ENCODE measurements at places on chromosomes 1 and 21.
A peak's percentile ranks its signal among the peaks of the same experiment; 100 is the strongest.

DNA sequence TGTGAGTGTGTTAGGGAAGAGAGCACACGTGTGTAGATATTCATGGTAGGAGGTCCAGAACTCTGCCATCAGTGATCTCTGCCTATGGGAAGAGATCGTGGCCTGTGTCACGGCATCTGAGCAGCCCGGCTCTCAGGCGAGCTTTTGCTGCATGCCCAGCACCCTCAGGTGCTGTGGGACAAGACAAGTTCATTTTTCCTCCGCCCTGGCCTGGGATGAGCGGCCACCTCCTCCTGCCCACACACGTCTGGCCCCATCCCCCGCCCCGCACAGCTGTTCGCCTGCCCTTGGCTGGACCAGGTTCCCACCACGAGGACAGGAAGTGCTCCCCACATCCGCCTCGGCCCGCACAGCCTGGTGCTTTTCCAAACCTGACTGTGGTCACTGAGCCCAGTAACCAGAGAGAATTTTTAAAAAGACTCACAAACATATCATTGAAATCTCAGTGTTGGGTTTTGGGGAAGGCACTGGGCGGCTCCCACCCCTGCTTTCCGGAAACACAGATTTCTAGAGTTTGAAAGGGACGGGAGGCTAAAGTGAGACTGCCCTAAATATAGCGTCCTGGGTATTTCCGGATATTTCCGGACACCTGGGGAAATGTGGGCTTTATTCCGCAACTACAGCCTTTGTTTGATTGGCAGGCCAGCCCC lies 18.0 kb downstream of the BMP8A start:
- no peak for DNase-seq

DNA sequence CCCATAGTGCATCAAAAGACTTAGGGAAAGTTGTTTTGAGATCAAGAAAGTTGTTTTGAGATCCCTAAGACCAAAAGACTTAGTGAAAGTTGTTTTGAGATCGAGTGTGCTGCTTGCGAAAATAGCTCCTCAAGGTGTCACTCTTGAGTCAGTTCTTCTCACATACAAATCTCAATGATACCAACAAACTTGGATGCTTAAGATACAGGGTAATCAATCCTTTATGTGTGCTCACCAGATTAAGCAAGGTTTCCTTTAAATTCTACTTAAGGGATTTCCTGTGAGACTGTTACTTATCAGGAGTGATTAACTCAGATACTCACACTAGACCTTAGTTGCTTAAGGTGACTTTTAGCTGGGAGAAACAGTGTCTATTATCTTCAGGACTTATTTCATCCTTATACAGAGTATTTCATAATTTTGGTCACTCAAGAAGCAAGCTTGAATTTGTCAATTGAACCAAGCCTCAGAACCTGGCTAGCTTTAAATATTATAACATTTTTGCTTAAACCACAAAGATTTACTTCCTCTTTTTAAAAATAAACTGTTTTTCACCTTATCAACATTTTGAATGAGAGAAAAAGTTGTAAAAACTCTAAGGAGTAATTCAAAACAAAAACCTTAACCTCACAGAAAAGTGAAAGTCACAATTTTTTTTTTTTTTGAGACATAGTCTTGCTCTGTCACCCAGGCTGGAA lies 8.0 kb upstream of the RLF start:
- DNase-seq: peak; percentile 22

DNA sequence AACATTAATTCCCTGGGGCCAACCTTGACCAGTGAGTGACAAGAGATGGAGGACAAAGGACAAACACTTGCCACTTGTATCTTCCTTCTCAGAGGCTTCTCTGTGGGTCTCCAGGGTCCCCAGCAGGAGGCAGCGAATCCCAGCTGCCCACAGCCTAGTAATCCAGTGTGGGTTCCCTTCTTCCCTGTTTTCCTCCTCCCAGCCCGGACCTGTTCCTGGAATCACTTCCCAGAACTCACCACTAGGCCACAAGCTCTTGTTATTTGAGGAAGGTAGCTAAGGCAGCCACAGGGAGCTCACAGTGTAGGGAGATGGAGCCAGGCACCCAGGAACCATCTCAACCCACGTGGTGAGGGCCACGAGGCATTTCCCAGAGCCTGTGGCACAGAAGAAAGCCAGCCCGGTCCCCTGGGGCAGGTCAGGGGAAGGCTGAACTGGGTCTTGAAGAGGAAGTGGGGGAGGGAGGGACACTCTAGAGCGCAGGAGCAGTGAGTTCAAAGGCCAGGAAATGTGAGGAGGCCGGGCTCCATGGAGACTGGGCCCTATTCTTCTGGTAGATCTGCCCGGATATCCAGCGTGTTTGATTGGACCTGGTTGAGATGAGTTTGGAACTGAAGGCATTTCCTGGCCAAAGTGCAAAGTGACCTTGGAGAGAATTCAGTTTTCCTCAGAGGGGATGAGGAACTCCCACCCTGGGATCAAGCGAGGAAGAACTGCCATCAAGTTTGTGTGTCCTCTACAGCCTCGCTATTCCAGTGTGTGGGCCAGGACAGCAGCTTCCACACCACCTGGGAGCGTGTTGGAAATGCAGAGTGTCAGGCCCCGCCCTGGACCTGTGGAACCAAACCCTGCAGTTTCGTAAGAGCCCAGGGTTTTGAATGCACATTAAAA lies 20.3 kb upstream of the C2CD2 start:
- no peak for DNase-seq

DNA sequence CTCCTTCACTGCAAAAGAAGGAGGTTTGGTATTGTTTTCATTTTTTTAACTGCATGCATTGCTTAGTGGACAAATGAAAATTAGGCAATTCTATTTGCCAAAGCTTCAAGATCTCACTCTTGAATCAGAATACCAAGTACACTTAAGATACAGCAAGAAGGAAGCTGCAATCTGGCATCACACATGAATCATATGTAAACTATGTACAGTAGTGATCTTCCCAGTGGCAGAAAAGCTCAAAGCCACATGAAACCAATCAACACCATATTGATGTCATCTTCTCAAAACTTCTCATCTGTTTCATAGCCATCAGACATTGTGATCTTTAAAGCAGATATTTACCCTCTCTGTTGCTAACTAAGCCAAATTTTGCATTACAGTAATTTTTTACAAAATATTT lies 550.1 kb downstream of the LTN1 start:
- no peak for DNase-seq

- DNase-seq: no peak
These were observed 241.8 kb upstream of the USP24 start for GRCh38 chr1:55456971-55457370.

DNA sequence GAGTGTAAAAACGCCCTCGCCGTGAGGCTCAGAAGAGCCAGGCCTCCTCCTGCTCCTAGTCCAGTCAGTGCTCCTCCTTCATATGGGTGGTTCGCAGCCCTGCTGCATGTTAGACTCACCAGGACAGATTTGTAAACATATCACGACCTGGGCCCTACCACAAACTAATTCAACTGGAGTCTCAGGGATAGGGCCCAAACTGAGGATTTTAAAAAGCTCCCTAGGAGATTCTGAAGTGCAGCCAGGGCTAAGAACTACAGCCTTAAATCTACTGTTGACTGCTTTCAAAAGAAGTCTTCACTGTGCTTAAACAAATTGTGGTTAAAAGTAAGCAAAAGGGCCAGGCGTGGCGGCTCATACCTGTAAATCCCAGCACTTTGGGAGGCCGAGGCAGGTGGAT lies 57.0 kb downstream of the CAMTA1 start:
- DNase-seq: no peak

DNA sequence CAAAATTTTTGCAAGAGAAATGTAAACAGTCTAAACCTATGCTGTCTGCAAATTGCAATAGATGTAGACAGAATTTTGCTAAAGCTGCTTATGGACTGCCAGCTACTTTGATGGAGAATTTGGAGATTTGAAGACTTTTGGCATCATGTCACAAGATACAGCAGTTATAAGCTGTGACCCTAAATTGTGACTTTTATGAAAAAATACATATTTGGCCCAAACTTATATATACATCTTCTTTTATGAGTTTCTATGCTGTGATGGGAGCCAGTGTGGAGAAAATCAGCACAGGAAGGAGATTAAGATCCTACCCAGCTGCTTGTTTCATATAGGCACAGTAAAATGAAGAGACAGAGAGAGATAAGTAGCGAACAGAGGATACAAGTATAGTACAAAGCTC lies 1595.4 kb downstream of the PLA2G4A start:
- no peak for DNase-seq

- DNase-seq: no peak
These were observed 17.2 kb downstream of the MTHFR start for GRCh38 chr1:11788549-11789053.

GRCh38 chr1:168864266-168864665 lies 135.3 kb upstream of the DPT start:
- DNase-seq: no peak

DNA sequence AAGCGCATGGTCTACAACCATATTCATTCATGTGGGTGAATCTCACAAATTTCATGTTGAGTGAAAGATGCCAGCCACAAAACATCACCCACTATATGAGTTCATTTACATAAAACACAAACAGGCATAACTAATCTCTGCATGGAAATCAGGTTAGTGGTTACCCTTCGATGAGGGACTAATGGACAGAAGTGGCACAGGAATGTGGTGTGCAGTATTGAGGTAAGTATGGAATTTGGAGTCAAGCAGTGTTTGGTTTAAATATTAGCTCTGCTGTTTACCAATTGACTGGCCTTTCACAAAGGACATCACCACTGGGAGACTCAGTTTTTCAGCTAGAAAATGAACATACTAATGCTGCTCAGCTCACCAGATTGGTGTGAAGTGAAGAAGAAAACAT lies 24.2 kb downstream of the CCDC185 start:
- DNase-seq: no peak

DNA sequence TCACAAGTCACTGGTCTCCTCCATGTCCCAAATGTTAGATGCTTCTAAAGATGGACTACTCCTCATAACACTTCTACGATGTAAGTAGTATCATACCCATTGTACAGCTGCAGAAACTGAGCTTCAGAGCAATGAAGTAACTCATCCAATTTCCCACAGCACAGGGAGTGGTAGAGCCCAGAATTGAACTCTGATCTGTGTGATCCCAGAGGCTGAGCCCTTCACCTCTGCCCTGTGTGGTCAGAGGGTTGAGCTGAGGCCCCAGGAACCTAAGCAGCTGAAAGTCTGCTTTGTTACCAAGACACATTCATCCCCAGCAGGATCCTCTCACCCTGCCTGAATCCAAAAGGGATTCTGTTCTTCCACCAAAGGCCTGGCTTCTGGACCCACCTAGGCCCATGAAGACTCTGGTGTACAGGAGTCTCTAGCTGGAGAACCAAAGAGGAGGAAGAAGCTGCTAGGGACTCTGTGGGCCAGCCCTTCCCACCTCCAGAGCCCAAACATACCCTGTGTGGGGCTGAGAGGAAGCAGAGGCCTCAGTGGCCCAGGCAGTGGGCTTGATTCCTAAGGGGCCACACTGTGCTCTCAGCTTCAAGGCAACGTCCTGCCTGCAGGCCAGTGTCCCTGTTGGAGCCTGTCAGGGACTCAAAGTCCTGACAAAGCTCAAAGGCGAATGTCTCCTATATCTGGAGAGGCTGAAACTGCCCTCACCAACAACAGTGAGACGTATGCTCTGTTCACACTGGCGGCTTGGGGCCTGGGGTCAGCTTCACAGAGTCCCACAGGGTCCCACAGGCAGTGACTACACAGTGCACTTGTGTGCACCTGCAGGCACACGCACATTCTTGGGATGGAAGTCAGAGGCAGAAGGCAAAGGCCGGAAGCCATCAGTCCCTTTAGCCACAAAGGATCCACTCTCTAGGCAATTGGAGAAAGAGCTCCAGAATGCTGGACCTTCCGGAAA lies 40.4 kb upstream of the SLC30A1 start:
- no peak for DNase-seq

DNA sequence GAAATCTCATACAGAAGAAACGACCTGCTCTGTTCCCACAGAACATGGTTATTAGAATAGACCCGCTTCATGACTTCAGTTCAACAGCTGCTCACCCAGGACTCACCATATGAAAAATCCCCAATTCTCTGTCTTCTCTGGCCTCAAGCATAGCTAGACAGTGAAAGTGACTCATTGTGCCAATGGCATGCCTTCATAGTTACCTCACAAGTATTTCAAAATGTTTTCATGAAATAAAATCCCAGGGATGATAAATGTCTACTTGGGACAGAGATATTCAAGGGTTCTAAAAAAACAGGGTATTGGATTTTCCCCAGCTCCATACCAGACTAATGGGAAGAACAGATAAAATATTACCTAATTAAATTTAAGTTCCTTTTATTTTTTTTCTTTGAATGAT lies 82.3 kb downstream of the NOTCH2 start:
- DNase-seq: no peak

DNA sequence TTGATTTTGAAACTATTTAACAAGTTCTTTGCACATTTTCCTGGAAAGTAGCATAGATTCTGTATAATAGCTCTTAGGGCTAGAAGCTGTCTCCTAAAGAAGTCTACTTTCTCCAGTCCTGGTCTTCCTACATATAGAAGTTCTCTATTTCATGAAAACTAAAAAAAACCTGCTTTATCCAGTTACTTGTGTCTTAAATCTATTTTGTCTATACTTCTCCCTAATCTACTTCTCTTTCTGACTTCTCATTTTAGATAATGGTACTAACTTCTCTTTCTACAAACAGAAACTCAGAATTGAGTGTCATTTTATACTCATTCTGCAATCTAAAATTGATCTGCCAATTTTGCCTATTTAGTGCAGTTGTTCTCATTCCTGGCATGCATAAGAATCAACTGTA lies 28.7 kb downstream of the PDE4B start:
- DNase-seq: no peak

- no peak for DNase-seq
These were observed 89.9 kb upstream of the LBR start for GRCh38 chr1:225517697-225518096.

- no peak for DNase-seq
These were observed 1.6 kb downstream of the DENND2D start for GRCh38 chr1:111198836-111199235.

- DNase-seq: no peak
These were observed 37.8 kb downstream of the NSL1 start for GRCh38 chr1:212753749-212754148.

GRCh38 chr21:38042246-38042645 lies 126.0 kb upstream of the KCNJ6 start:
- no peak for DNase-seq

DNA sequence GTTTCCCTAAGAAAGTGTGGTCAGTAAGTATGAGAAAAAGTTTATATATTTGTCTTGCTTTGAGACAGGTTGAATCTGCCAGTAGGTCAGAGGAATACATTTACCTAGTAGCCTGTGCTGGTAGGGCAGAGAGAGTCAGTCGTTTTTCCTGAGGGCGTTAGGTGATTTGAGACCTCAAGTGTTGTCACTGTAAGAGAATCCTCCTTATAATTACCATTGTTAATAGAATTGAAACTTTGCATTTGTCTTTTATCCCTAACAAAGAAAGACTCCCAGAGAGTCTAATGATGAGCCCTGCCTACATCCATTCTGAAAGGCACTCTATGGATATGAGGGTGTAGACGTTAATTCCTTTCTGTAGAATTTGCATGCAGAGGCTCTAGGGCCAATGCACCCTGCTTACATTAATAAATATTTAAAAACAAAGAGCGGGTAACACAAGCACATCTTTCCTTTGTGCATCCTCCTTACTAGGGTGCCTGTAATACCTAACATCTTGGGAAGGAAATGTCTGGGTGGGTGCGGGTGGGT lies 16.4 kb downstream of the PBX1 start:
- DNase-seq: no peak

Data from left renal pelvis (tissue), 4 donors.